ENCODE measurements at places on chromosomes 7 and 10.

DNA sequence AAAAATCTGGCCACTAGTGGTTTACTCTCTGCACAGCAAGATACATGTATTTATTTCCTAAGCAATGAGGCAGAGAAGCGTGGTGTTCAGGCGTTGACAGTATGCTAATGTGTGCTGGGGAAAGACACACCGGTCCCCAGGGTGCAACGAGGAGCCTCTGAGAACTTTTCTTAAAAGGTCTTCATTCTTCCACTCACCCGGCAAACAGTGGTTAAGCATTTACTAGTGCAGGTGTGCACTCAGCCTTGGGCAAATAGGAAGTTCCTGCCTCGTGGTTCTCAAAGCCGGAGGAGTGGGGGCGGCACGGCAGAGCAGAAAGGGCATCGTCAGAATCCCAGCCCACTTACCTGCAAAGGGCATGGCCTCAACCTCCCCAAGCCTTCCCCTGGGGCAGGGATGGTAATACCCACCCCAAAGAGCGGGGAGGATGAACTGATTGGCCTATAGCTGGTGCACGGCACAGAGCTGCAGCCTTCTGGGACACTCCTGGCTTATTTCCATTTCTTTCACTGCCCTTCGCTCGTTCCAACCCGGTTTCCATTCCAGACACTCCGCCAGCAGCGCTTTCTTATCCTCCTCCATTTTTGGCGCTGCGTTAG, 184.3 kb upstream of the CTBP2 start:
- DNase-seq: peak; percentile 28

DNA sequence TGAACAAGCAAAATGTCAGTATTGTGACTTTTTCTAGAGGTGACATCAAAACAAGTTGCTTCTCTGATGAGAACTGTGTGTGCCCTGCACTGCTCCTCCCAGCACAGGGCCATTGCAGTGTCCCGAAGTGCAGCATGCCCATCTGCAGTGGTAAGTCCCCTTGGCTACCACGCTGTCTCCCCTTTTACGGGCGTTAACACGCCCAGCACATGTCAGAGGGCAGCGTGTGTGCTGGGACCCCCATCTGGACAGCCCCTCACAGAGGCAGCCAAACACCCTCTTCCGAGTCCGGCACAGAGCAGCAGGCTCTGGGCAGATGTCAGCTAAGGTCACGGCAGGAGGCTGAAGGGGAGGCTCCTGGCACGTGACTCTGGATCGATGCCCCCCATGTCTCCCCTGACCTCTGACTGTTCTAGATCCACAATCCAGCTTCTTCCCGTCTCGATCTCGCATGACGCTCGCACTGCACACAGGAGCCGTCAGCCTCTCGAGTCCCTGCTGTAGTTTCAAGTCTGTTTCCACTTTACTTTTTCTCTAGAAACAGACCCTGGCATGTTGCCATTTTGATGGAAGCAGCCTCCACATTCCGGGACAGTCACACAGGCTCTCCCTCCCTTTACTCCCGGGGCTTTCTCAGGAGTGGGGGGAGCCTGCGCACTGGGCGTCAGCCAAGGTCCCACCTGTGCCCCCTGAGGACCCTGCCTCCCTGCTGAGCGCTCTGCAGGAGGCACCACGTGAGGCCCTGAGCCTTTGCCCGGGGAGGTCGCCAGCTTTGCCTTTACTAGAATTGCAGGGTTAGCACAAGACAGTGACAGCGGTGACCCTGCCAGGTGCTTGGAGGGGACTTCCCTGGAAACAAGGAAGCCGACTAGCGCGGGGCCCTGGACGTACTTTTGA, 133.8 kb downstream of the TCERG1L start:
- no peak for DNase-seq

DNA sequence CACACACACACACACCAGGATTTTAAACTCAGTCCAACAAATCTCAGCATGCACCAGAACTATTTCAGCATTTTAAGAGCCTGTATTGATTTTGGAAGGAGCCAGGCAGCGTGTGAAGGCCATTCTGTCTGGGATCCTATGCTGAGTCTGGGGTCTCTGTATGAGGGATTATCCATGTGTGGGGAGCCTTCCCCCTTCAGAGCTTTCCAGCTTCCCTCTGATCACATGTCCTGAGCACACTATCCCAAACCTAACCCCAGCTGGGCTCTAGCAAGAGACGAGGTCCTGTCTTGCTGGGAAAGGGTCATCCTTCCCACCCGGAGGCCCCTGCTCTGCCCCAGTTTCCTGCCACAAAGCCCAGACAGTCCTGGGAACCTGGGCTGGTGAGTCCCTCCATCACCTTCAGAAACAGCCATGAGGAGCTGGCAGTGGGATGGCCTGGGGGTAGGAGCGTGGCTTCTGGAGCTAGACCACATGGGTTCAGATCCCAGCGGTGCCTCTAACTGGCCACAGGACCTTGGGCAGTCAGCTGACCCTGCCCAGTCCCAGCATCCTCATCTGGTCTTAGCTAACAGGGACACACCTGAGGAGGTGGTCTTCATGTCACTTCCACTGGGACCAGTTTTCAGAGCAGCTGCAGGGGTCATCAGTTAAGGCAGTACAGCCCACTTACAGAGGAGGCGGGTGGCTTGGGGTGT, 79.6 kb upstream of the RET start:
- DNase-seq: no peak

DNA sequence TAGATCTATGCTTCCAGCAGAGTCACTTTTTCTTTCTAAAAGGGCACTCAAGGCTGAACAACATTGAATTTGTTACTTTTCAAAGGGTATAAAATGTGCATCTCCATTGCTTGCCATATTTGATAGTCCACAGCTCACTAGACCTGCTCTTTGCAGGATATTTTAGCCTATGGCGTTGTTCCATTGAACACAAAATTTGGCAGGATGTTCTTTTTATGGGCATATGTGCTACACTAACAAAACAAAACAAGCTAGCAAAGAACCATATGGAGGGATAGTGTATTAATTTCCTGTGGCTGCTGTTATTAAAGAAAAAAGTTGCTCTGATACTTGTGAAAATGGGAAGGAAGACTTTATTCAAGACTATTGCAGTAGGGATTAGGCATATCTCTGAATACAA, 828.7 kb downstream of the TYW1 start:
- DNase-seq: no peak

GRCh38 chr10:107649249-107649648, 484.7 kb upstream of the SORCS1 start:
- no peak for DNase-seq

GRCh38 chr10:72238392-72239175, 22.5 kb upstream of the ASCC1 start:
- DNase-seq: no peak
